CD4-positive, alpha-beta T cell treated with Interleukin-15 for 1 hour (primary cell): ENCODE measurements at places on chromosomes 7 and 10.

- DNase-seq, result no peak
Observed at GRCh38 chr10:19968745-19969144, 152.5 kb downstream of the PLXDC2 start.

- DNase-seq, result no peak
Observed at GRCh38 chr7:44331682-44332081, 6.3 kb upstream of the CAMK2B start.

GRCh38 chr10:14244147-14244546 is 86.6 kb downstream of the FRMD4A start:
- no peak for DNase-seq

GRCh38 chr10:43094085-43094484 is 17.2 kb downstream of the RET start:
- DNase-seq, result no peak

- DNase-seq, result no peak
Observed at GRCh38 chr7:77899516-77899915, 100.9 kb downstream of the PHTF2 start.
